ENCODE measurements at places on chromosomes 1 and 21.

GRCh38 chr1:175178056-175178455 lies 14.5 kb downstream of the KIAA0040 start:
- DNase-seq, result no peak

DNA sequence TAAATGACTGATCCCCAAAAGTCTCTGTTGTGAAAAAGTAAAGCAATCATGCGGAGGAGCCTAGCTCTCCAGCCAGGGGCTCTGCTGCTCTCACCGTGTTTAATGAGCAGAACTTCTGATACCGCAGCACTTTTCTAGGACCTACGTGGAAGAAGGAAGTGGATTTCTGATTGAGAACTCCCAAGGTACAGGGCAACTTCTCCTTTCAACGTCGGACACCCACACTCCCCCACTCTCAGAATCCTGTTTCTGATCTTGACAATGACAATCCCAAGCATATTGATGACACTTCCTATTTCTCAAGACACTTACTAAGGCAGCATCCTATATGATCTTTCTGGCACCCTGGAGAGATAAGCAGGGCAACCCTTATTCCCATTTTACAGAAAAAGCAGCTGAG lies 78.4 kb downstream of the PROX1 start:
- no peak for DNase-seq

DNA sequence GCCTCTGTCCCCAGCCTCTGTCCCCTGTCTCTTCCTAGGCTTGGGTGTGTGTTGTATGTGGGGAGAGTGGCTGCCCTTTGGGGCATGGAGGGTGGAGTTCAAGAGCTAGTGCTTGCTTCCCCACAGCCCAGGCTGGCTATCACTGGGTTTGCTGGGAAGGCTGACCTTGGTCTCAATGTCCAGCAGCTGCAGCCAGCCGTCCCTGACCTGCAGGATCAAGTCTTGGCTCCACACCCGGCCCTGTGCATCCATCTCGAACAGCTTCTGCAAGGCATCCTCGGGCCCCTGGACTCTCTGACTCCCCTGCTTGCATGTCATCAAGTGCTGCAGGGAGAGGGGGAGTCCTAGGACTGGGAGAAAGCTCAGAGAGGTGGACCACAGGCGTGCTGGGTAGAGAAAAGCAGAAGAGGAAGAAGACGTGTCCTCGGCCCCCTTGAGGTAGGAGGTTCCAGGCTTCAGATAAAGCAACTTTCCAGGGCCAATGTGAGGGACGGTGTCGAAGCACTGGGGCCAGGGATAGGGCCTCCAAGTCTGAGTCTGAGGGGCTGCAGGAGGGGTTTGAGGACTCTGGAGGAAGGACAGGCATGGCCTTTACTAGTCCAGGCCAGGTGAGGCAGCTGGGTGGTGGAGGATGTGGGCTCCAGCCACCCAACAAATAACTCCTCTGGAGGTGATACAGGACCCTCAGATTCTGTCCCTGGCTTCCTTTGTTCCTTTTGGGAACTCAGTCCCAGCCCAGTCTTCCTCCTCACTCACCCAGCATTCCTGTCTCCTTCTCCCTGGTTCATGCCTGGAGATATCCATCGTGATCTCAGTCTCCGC lies 4.0 kb downstream of the EPS8L3 start:
- no peak for DNase-seq

DNA sequence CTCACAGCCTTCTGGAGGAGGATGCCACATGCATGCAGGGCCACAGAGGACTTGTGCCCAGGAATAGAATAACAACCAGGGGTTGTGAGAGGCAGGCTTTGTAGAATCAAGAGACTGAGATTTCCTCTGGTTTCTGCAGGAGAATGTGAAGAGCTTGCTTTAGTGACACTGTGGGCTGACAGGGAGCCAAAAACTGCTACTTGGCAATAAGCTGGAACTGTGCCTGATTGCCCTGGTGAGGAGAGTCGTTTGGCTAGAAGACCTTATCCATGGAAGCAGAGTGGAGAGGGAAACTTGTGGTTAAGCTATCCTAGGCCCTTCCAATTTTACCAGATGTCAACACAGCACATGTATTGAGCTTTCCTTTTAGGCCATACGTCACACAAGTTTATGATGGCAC lies 902.1 kb downstream of the MRPL39 start:
- DNase-seq, result no peak

DNA sequence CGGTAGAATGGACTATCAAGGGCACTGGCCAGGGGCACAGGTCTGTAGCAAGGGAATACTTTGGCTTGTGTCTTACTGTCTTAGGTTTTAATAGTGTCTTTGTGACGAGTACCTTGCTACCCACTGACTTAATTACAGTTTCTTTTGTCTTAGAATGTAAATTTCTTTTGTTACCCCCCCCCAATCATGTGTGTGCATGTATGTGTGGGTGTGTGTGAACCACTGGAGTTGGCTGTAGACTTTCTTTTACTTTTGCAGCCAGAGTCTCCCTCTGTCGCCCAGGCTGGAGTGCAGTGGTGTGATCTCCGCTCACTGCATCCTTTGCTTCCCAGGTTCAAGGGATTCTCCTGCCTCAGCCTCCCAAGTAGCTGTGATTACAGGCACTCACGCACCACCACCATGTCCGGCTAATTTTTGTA lies 61.8 kb upstream of the CLDN14 start:
- no peak for DNase-seq

- DNase-seq, result no peak
Measured at GRCh38 chr1:94269921-94270320, 32.5 kb upstream of the ARHGAP29 start.

All from Caki2 (cell line).